ENCODE measurements at places on chromosomes 13 and 19.

DNA sequence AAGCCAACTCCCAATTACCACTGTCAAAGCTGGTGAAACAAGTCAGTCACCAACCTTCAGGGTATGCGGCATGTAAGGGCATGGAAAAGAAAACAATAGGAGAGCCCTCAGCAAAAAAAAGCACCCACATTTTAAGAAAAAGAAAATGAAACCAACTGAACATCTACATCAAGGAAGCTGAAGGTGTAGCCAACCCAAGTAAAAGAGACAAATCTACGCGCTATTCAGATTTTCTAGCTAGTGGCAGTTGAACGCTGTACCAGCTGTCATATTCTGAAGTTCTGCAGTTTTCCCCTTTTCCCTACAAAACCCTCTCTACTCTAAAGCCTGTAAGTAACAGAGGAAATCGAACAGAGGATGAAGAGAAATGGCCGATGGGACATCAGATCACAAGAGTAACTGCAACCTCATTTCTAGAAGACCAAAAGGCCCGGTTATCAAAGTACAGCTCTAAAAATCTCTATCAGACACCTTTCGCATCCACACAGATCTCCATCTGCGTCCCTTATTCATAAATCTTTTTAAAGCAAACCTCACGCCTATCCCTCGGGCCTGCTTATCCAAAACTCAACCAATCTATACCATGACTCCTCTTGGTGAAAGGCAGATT is 1.4 kb downstream of the MYCBP2 start:
- no peak for DNase-seq

DNA sequence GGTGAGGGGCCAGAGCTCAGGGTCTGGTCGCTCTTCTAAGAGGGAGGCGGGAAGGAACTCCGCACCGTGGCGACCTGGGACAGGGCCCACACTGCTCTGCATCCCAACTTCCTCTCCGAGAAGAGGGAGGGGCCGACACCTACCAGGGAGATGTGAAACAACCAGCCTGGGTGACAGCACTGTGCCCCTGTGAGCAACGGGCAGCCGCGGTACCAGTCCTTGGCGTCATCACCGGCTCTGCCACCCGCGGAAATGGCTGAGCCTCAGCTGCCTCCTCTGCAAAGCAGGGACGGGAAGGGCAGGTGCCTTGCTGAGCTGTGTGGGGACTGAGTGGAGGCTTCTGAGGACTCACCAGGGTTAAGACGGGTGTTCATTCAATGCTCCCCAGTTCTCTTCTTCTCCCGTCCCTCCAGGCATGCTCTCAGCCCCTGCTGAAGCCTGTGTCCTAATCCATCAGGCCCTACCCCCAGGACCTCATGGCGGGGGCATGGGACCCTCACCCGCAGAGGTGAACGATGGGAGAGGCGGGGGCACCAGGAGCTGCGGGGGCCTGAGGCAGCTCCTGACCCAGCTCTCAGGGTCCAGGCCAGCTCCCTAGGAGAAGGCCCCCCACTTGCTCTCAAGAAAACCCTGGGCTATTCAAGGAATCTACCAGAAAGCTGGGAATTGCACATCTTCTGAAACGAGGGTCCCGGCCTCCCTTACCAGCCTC is 9.3 kb downstream of the ZNF787 start:
- no peak for DNase-seq

DNA sequence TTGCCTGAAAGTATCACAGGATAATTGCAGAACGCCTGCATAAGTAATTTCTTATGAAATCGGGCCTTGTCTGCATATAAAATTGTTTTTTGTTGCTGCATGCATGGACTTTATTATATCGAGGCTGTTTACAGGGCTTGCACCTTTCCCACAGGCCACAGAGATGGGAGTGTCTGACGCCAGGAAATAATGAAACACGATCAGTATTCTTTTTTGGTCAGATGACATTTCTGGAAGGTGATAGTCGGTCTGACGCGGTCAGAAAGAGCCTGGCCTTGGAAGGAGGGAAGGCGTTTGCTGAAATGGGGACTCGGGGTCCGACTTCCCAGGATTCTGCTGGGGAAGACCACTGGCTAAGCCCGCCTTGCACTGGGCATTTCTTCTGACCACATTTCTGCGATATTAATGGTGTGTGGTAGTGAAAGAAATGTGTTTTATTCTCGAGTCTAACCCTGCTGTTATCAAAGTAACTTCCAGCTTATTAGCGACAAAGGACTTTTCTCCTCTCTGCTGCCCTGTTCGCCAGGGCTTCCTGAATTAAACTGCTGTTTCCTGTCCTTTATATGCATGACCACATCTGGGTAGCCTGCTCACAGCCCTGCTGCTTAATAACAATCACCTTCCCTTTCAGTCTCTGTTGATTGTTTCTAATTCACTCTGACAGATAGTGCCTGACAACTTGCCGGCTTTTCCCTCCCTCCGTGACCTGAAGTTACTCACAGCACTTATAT is 11.6 kb upstream of the ZNF536 start:
- no peak for DNase-seq

- no peak for DNase-seq
These were observed 158.4 kb downstream of the RNF17 start for GRCh38 chr13:24922387-24922744.

Measured in fibroblast of skin of left quadriceps (primary cell).